ENCODE measurements at places on chromosomes 3 and 15. TPM values are rescaled to one million over a fixed set of nuclear protein-coding genes. Genes with fewer than 3 reads are reported as not detected.

PROS1 gene
- 15.6 TPM for total RNA-seq

CCR8 gene
- total RNA-seq = not detected

CSTA gene
- total RNA-seq = not detected

GP5 gene
- 0.14 TPM for total RNA-seq

THBS1 gene
- total RNA-seq = 6,138 TPM

TLR9 gene
- total RNA-seq = under 0.01 TPM

ARGFX gene
- total RNA-seq = not detected

PRTG gene
- total RNA-seq = 4.4 TPM

All from thoracic aorta endothelial cell (primary cell).